ENCODE measurements at places on chromosomes 5 and 9.

DNA sequence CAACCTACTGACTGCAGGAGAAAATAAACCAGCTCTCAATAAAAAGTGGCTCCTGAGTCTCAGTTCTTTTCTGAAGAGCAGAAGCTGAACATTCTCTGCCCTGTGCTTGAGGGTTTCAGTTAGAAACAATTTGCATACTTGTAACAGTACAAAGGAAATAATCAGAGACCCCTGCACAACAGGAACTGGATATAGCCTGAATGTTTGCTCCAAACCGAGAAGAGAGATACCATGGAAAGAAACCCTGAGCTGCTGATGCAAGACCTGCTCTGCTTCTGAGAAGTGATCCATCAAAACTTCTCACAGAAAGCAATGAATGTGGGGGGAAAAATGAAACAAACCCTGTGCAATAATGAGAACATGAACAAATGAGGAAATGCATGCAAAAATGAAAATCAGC lies 592.9 kb downstream of the SEMA5A start:
- H3K27me3 ChIP-seq: no peaks in the 10 kb centered on the region
- DNase-seq: no peak
- H3K36me3 ChIP-seq: no peaks in the 10 kb centered on the region
- H3K27ac ChIP-seq: no peak overlapping the region
- H3K4me1 ChIP-seq: no peaks in the 10 kb centered on the region

DNA sequence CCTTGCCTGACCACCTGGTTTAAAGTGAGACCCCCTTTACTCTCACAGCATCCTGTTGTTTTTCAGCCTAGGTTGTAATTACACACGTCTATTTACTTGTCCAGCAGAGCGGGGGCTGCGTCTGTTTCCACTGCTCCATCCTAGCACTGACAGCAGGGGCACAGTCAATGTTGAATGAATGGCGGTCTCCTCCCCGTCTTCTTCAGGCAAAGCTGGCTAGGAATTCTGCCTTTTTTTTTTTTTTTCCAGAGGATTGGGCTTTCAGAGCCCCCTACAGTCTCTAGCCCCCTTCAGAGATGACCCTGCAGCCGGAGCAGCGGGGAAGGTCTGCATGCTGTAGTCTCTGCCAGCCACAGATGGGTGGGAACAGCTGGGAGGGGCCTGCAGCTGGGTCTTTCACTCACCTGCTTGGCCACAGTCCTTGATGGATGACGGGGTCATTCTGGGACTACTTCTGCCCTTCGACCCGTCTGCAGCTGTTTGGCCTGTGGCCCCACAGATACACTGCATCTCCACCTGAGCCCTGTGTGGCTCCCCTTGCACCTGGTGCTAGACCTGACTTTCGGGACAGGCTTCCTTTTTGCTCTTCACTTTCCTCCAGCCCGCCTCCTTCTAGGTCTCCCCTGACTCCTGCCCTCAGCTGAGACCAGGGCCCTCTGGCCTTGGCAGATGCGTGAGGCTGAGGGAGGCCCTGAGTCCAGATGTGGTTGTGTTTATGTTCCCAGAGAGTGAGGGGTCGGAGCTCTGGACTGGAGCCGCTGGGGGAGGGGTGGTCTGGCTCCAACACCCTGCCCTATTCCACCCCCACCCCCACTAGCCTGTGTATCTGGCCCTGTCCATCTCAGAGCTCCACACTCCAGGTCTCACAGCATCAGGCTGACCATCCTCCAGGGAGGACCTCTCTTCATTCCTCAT lies 8.0 kb downstream of the PITX1 start:
- no peaks in the 10 kb centered on the region for H3K36me3 ChIP-seq
- peak overlapping the region; percentile 81 for H3K27ac ChIP-seq
- no peak for DNase-seq
- H3K4me3 ChIP-seq: no peak overlapping the region
- peaks cover 16% of the 10 kb centered on the region for H3K4me1 ChIP-seq

GRCh38 chr9:70293214-70293613 lies 34.4 kb downstream of the SMC5 start:
- peaks cover 7% of the 10 kb centered on the region for H3K36me3 ChIP-seq
- no peak overlapping the region for H3K27ac ChIP-seq
- H3K4me1 ChIP-seq: no peaks in the 10 kb centered on the region
- DNase-seq: no peak
- no peaks in the 10 kb centered on the region for H3K27me3 ChIP-seq

DNA sequence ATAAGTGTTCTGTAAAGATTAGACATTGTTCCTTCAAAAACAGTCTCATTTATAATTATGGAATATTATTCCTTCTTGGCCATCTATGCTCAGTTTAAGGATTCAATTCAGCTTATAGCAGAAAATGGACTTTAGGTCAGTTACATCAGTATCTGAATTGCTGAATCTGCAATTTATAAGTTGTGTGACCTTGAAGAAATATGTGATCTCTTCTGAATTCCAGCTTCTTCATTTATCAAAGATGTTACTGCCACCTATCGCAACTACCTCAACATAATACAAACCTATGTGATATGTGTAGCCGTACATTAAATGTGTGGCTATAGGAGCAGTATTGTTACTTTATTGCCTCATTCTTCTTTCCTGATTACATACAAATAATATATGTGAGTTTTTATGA lies 118.2 kb downstream of the CDH12 start:
- H3K36me3 ChIP-seq: no peaks in the 10 kb centered on the region
- H3K27me3 ChIP-seq: no peaks in the 10 kb centered on the region
- no peak overlapping the region for H3K4me3 ChIP-seq
- no peaks in the 10 kb centered on the region for H3K4me1 ChIP-seq
- no peak for DNase-seq

GRCh38 chr5:109937951-109938350 lies 248.2 kb downstream of the MAN2A1 start:
- H3K4me1 ChIP-seq: no peaks in the 10 kb centered on the region
- no peak overlapping the region for H3K27ac ChIP-seq
- no peak for DNase-seq
- no peaks in the 10 kb centered on the region for H3K36me3 ChIP-seq
- no peaks in the 10 kb centered on the region for H3K27me3 ChIP-seq

DNA sequence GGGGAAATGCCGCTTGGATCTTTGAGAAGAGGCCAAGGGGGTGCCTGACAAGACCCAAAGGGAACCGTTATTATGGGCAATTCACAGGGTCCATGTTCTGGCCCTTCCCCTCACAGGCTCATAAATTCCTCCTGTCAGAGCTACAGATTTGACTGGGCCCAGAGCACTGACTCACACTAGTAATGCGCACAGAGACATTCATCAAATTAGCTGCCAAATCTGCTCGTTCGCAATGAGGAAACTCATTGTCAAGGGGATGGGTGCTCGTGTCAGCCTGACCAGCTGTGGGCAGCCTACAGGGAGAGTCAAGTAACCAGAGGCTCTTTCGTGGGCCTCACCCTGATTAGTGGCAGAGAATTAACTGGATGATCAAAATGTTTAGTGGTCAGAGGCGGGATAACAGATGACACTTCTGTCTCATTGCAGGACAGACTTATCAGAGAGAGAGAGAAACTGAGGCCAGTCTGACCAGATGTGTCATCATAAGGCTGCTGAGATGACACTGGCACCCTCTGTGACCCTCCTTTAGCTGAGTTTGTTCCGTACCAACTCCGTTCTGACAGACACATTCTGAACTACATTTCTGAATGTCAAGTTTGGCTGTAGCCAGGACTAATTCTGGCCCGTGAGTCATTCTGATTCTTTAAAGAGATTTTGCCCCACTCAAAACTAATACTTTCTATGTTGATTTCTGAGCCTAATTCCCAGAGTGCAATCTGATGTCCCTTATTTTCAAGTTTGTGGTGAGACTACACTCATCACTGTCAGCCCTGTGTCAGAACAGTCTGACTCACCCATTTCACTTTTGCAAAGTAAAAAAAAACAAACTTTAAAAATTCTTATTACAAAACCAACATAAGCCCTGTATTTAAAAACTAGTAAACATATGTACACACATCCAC lies 377.1 kb downstream of the ACTL7B start:
- H3K27me3 ChIP-seq: no peaks in the 10 kb centered on the region
- DNase-seq: peak; percentile 55
- H3K4me3 ChIP-seq: no peak overlapping the region
- H3K27ac ChIP-seq: peak overlapping the region; percentile 76
- H3K4me1 ChIP-seq: peaks cover 33% of the 10 kb centered on the region
- H3K36me3 ChIP-seq: no peaks in the 10 kb centered on the region

DNA sequence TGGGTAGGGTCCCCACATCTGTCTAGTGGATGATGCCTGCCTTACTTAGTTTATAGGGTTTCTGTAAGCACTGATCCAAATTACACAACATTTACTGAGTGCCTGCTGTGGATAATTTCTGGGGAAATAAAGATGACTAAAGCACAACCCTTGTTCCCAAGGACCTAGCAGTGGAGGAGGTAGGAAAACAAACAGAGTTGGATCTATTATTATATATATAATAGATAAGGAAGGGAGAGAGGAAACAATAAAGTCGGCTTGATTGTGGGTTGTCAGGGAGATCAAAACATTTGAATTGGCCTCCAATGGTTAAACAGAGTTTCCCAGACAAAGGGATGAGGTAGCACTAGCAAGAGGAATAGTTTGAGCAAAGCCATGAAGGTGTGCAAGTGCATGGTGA lies 14.0 kb downstream of the IL33 start:
- no peaks in the 10 kb centered on the region for H3K27me3 ChIP-seq
- DNase-seq: peak; percentile 38
- no peak overlapping the region for H3K4me3 ChIP-seq
- peak overlapping the region; percentile 70 for H3K27ac ChIP-seq
- peaks cover 11% of the 10 kb centered on the region for H3K4me1 ChIP-seq
- H3K36me3 ChIP-seq: no peaks in the 10 kb centered on the region

DNA sequence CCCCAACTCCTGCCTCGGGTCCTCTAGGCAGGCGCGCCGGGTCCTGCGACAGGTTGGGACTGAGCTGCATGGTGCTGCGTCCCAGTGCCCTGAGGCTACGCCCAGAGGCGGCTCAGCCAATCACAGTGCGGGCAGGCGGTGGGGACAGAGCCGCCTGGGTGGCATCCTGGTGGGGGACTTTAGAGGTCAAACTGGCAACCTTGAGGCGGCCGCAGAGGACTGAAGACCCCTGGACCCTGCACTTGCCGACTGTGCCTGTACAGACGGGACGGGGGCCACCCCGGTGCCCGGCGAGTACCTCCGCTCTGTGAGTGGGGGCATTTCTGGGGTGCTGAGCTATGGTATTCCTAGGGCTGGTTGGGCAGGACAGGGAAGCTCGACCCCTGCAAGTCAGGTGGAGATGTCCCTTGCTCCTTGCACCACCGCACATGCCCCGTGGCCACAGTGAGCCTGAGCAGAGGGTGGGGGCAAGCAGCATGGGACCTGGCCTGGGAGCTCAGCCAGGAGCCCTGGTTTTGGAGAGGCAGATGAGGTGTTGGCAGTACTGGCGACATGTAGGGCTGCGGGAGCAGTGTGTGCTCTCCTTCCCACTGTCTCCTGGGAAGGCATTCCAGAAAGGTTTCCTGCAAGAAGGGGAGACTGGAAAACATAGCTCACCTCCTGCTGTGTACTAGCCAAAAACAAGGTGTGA lies 45.5 kb downstream of the CTSL start:
- DNase-seq: no peak
- no peaks in the 10 kb centered on the region for H3K4me1 ChIP-seq
- no peak overlapping the region for H3K27ac ChIP-seq

GRCh38 chr9:79477955-79478771 lies 93.6 kb upstream of the TLE4 start:
- H3K27me3 ChIP-seq: no peaks in the 10 kb centered on the region
- no peak overlapping the region for H3K4me3 ChIP-seq
- H3K4me1 ChIP-seq: no peaks in the 10 kb centered on the region
- no peak overlapping the region for H3K27ac ChIP-seq
- no peaks in the 10 kb centered on the region for H3K36me3 ChIP-seq
- DNase-seq: peak; percentile 49

GRCh38 chr5:14698495-14698894 lies 34.0 kb downstream of the OTULIN start:
- no peaks in the 10 kb centered on the region for H3K4me1 ChIP-seq
- H3K4me3 ChIP-seq: no peak overlapping the region
- DNase-seq: no peak
- no peaks in the 10 kb centered on the region for H3K36me3 ChIP-seq
- H3K27ac ChIP-seq: no peak overlapping the region

All from hepatocyte (in vitro differentiated cells).